DND-41 (cell line): ENCODE measurements at places on chromosomes 6 and 20.

- DNase-seq = no peak
Measured at GRCh38 chr20:9280666-9281065, 211.8 kb downstream of the PLCB4 start.

- DNase-seq = no peak
Measured at GRCh38 chr6:147216915-147217314, 12.7 kb downstream of the STXBP5 start.

DNA sequence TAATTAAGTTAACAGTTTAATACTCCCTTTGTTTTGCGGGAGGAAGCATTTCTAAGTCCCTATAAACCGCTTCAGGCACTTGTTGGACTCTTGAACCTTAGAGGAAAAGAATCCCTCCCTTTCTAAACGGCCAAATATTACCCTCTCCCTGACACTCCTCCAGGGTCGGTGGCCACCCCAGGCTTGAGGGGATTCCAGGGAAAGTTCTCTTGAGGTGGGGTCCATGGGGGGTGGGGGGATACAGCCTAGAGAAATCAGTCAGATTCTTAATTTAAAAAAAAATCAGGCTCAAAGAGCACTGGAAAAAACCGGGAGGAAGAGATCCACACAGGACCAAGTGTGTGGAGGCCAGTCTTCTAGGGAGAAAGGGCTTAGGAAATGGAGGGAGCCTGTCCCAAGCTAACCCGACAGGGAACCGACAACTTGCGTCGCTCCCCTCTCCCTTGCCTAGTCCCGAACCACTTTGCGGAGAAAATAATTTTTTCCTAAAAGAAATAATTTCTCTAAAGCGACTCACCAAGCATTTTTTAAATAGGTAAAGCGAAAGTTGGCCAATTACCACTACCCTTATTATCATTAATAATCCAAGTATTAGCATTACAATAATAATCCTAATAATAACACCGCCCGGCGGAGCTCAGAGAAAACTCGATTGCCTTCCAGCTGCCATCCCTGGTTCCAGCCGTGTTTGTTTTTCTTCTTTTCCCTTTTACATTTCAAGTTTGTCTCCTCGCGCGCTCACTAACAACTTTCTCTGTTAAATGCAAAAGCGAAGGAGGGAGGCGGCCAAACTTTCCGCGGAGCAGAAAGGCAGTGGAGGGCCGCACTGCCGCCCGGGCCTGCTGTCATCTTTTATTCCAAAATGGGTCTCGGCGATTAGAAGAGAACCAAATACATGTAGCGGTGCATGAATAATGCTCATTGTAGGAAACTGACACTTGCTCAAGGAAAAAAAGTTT lies 4.8 kb downstream of the NR2E1 start:
- no peak for DNase-seq

DNA sequence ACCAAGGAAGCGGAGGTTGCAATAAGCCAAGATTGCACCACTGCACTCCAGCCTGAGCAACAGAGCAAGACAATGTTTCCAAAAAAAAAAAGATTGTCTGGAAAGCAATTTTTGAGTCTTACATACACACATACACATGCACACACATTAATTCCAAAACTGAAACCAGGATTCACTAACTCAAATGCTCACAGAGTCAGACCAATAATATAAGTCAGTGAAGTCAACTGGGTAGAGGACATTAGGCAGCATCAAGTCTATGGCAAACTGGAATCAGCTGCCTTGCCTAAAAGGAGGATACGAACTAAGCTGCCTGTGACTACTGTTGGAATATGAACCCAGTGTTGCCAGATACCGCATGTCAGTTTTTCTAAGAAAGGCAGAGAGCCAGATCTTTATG lies 15.7 kb downstream of the REM1 start:
- DNase-seq = no peak

DNA sequence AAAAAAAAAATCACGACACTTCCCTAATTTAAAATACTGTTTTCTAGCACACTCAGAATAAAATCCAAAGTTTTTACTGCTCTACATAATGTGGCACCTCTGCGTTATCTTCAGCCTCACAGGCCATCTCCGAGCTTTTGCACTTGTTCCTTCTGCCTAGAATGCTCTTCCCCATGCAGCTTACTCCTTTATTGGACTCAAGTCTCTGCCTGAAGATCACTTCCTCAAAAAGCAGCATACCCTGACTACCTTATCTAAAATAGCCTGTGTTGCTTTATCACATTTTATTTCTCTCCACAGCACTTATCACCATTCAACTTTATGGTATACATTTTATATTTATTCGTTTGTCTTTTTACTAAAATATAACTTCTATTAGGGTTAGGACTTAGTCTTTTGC lies 2.3 kb downstream of the ZNF322 start:
- DNase-seq = no peak

- DNase-seq = no peak
Measured at GRCh38 chr20:59071216-59071615, 28.6 kb upstream of the PRELID3B start.

DNA sequence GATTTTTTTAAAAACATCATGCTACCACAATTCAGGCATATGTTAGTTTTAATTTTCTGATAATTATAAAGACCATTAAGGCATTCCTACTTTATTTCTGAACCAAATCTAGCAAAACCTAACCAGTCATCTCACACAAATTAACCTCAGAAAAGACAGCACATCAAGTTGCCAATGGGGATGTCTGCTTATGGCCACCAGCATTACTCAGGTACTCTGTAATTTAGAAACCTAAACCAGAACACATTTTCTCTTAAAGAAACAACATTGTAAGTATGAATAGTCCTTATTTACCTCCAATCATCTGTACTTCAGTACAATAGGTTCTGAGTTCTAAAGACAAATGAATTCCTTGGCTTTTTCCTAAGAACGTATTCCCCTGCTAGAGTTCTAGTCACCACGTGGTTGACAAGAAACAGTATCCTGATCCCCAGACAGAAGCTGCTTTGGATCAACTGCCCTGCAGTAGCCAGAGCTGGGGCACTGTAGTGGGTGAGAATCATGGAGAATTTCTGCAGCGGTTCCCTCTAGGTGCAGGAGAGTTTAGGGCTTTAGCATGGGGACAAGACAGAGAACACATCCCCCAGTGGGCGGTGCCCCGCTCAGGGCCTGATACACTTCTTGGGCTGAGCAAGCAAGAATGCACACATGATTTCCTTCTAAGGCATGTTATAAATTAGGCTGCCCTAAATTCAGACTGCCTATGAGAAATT lies 15.4 kb downstream of the GCLC start:
- no peak for DNase-seq

GRCh38 chr6:35483490-35483889 lies 13.4 kb downstream of the TEAD3 start:
- no peak for DNase-seq

- DNase-seq = no peak
Measured at GRCh38 chr6:139970591-139970991, 596.1 kb upstream of the CITED2 start.

DNA sequence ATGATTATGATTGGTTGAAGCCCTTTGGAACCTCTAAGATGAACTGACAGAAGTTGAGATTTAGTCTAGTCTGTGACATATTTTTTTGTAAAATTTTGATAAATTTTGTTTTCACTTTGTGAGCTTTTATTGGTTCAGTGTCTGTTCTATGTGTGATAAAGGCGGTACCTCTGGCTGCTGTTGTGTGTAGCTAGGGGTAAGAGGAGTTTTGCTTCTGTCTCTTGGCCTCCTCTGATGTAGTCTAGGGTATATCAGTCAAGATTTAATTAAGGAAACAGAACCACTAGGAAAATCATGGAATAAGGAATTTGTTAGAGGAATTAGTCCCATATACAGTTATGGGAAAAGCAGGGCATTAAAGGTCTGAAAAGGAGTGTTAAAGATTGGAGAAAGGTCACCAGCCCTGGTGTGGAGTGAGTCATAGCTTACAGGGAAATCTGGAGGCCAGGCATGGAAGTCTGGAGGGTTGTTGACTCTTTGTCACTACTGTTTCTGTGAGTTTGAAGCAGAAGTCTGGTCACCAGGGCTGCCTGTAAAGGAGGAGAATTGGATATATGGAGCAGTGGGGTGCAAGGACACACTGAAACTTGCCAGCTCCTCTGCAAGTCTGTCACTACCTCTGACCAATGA lies 28.5 kb downstream of the CDC5L start:
- no peak for DNase-seq

- DNase-seq = no peak
Measured at GRCh38 chr6:2680264-2680922, 70.3 kb downstream of the MYLK4 start.

- no peak for DNase-seq
Measured at GRCh38 chr6:142500250-142500786, 198.5 kb downstream of the ADGRG6 start.

DNA sequence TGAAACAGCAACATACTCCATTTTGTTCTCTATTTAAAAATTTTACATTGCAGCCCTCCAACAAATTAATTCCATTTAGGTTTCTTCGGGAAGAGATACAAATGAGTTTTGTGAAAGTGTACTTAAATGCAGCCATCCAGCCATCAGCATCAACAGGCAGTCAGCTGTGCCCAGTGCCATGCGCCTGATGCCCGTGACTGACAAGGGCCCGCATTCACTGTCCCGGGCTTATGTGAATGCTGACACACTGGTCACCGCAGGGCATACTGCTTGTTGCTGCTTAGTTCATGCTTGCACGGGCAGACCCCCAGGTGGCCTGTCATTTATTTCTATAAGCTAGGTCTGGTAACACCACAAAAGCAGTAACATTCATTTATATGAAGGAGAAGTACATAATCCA lies 224.9 kb upstream of the QKI start:
- DNase-seq = no peak

DNA sequence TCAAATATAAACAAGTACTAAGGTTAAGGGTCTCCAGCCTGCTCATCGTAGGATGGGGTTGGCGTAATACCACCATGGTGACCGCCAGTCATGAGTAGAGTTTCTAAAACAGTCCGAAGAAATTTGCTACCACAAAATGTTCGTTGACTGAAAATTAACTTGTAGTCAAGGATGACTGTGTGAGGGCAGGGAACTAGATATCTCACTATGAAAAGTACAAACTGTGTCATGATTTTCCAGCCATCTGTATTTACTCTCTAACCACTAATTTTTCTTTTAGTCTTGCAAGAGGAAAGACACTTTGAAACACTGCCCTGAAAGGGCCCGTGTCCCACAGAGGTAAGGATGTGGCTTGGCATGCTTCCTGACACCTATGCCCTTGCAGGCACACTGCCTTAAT lies 99.7 kb downstream of the IRF4 start:
- peak; percentile 68 for DNase-seq

DNA sequence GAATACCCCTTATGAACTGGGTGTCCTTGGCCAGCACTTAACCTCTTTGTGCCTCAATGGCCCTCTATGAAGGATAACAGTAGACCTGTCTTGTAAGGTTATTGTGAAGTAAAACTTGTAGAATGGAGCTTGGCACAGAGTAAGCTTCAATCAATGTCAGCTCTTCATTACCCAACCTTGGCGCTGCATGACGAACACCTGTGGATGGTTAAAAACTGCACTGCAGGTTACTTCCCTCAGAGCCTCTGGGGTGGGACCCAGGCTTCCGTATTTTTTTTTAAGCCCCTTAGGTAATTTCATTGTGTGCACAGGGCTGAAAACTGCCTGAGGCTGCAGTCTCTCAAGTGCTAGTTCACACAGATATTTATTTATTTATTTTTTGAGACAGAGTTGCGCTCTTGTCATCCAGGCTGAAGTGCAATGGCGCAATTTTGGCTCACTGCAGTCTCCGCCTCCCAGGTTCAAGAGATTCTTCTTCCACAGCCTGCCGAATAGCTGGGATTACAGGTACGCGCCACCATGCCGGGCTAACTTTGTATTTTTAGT lies 42.8 kb upstream of the SLC23A2 start:
- no peak for DNase-seq

GRCh38 chr6:163790266-163790840 lies 375.8 kb downstream of the QKI start:
- no peak for DNase-seq

DNA sequence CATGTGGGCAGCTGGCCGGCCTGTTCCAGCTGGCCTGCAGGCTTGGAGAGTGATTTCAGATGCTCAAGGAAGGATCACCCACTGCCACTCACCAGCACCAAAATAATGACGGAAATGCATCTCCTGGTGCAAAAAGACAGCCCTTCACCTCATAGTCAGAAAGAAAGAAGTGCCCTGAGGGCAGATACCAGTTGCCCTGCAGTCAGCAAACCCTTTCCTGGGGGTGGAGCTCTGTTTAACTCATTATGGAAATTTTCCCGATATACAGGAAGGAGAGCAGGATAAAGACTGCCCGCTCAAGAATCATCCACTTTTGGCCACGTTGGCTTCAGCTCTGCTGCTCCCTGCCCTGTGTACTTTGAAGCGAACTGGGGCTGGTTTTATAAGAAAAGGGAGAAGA lies 127.9 kb downstream of the GRM4 start:
- DNase-seq = no peak

DNA sequence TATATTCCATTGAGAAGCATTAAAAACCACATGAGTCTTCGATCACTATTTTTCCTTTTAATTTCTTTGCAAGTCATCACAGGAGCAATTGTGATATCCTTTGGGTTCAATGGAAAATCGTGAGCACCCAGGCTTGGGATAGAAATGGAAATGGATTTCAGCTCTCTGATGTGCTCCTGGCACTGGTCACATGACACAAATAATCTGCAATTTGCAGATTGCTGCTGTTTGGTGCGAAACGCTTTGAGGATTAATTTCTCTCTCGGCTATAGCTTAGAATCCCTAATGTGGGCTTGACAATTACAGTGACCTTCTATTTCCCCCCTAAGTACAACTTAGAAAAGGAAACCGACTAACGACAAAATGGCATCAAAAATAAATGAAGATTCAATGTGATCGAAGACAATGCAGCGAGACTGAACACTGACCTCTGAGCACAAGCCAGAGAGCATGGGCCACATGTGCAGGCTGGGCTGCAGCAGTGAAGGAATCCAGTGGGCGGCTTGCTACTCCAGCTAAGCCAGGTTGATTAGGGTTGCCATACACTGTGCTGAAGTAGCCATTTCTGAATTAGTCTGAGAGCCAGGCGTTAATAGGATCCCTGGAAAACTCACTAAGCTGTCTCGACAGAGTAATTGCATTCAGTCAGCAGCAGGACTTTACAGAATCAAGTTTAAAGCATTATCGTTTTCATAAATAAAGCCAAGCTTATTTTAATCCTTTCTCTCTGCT lies 301.8 kb upstream of the AGPAT4 start:
- no peak for DNase-seq

- DNase-seq = no peak
Measured at GRCh38 chr6:83199863-83200225, 6.7 kb downstream of the RWDD2A start.

DNA sequence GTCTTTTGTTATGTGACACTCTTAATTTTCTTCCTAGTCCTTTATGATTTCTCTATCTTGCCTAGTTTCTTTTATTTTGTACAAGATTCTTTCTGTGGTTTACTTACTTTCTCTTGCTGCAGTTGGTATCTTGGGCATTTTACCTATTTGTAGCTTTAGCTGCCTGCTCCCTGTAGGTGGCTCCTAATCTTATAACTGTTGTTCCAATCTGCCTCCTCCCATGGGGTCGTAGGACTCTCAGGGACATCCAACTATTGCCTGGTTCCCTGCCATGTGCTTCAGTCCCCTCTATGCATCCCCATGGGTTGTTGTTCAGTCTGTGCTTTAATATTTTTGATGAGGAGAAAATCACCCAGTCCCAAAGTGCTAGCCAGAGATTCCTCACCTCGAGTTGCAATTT lies 31.4 kb downstream of the RIN2 start:
- DNase-seq = no peak

GRCh38 chr20:63848003-63848911 lies 13.0 kb upstream of the ABHD16B start:
- no peak for DNase-seq
